ENCODE measurements at places on chromosomes 12 and 14. TPM values are rescaled to one million over a fixed set of nuclear protein-coding genes. Genes with fewer than 3 reads are reported as not detected.

The NRDE2 gene
- 11.6 TPM for polyA plus RNA-seq

The MRPL42 gene
- polyA plus RNA-seq = 74.9 TPM

The BDKRB1 gene
- 2.8 TPM for polyA plus RNA-seq

The SLC5A8 gene
- not detected for polyA plus RNA-seq

The RHOJ gene
- not detected for polyA plus RNA-seq

GRCh38 chr14:52360831-52361230, 46.7 kb downstream of the PTGER2 start:
- DNase-seq = no peak

DNA sequence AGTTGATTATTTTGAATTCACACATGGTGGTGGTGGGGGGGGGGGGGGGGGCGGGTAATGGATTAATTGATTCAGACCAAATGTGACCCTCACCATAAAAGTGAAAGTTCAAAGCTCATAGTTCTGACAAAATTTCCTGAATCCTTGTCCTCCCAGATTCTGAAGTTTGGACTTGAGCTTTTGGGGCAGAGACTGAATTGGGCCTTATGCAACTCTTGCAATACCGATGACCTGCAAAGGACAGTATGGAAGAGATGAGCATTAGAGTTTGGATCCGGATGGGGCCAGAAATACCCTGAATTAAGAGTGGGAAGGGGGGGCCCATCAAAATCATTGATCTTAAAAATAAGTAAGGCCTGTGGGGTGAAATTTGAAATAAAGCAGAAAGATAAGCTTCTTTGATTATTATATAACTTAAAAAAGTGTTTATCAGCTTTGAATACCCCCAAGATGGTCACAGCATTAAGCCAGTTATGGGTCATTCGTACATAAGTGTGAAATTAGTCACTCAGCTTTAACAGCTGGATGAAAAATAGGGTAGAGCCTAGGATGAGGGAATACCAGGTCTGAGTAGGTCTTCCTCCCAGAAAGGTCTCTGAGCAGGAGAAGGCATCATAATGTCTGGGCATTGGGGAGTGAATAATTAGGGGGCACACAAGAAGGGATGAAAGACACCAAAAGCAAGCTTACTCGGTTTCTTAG, 2.1 kb upstream of the PYGL start:
- no peak for DNase-seq

GRCh38 chr14:24984846-24985589, 64.9 kb downstream of the STXBP6 start:
- no peak for DNase-seq

DNA sequence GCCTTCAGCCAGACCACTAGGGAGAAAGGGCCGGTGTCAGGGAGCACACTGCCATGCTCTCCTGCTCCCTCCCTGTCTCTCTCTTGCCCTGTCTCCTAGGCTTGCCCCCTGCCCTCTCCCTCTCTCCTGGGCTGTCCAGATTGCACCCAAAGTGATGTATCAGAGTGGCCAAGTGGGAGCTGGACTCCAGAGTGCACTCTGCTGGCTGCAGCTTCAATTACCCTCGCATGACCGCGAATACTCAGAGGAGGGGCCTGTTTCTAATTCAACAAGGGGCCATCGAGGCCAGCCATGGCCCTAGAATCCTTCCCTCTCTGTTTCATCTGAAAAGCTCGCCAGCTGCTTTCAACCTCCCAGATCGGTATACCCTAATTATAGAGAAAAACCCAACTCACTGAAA, 206.4 kb upstream of the FKBP4 start:
- no peak for DNase-seq

GRCh38 chr12:113846883-113847755, 119.0 kb downstream of the RBM19 start:
- DNase-seq = no peak

- peak; percentile 58 for DNase-seq
Observed at GRCh38 chr14:60349663-60350365, 100.8 kb downstream of the PPM1A start.

DNA sequence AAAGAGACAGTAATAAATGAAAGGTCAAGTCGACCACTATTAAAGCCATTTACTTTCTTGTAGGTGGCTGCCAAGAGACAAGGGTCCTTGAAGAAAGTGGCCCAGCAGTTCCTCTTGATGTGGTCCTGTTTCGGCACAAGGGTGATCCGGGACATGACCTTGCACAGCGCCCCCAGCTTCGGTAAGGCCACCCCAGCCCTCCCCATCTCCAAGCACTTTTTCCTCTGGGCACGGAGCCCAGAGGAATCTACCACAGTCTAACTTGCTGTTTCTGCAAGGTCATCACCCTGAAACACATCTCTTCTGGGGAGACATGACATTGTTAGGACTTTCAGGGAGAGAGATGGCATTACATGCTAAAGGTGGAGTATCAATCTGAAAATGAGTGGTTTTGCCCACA, 53.8 kb upstream of the RIC8B start:
- no peak for DNase-seq

- DNase-seq = no peak
Observed at GRCh38 chr12:1797011-1797901, 23.1 kb upstream of the LRTM2 start.

DNA sequence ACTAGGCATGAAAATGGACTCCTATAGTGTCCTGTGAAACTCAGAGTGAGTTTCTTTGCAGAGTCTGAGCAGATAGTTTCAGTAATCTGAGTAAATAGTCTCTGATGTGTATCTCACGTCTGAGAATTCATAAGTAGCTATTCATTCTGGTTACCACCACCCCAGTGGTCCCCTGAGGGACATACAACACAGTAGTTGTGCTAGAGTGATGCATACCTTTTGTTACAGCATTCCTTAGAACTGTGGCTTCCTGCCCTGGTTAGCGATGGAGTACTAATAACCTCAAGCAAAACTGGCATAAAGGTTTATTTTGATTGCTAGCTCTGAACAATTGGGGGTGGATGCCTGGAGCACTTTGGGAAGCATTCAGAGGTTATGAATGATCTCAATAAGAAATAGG, 114.7 kb downstream of the DAAM1 start:
- no peak for DNase-seq

DNA sequence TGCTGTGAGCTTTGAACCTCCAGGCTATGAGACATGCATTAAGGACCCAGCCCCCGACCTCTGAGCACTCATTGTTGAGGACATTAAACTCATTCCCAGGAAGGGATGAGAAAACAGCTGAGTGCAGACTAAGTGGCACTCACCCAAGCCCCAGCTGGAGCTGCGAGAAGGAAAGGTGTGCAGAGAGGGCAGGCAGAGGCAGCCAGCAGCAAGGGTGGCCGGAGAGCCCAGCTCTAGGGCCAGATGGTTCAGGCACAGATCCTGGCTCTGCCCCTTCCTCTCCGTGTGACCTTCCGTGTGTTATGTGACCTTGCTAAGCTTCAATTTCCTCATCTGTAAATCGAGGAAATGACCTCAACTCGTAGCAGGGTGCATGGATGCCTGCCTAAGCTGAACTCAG, 3.7 kb downstream of the TSPAN11 start:
- DNase-seq = no peak

DNA sequence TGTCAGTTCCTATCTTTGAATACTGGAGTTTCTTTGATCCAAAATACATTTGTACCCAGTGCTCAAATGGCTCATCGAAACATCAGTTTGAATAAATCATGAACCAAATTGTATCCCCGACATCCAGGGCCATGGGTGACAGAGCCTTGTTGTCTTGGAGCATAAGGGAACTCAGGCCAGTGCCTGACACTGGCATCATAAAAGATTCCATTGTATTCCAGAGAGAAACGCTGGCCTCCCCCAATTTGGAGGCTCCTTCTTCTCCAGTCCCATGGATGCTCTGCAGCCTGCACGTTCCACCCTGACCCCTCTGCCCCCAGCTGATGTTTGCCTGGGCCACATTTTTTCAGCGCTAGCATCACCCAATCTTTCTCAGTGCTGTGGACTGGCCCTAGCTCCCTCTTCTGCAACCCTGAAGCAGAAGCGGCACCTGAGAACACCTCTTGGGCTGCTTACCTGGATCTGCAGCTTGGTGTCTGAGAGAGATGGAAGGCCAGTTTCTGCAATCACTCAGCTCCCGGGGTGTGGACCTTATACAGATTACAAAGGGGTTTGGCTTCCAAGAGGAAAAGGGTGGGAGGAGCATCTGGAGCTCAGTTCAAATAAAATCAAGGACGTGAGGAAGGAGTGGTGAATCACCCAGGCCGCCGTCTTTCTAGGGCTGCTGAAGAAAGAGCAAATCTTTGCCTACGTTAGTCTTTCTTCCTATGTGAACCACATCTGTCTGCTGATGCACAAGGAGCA, at the start of gene RNASE1:
Gene RNASE1, minus strand, starts transcription at position 504 of the 744 bp plus-strand sequence. CDS start 776 bp downstream, outside the sequence.
- DNase-seq = peak; percentile 6

GRCh38 chr14:61300754-61301153, 19.6 kb upstream of the TMEM30B start:
- DNase-seq = no peak

DNA sequence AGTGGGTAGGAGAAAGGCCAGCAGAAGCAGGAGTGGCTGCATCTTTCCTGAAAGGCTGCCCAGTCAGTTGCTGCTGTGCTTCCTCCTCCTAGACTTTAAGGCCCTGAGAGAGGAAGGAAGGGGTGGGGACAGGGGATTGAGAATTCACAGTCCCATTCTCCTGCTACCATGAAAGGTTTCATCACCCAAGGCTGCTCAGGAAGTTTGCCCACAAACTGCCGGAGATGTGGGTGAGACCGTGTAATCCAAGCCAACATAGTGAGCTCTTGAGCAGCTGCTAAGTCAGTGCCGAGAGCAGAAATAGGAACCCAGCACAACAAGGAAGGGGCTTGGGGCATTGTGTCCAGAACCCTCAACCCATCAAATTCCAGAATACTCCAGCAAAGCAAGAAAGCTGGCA, at the start of gene CTSG:
Gene CTSG, minus strand, starts transcription at position 69 of the 400 bp plus-strand sequence. Its CDS starts 27 bp downstream, at position 42.
- DNase-seq = no peak

DNA sequence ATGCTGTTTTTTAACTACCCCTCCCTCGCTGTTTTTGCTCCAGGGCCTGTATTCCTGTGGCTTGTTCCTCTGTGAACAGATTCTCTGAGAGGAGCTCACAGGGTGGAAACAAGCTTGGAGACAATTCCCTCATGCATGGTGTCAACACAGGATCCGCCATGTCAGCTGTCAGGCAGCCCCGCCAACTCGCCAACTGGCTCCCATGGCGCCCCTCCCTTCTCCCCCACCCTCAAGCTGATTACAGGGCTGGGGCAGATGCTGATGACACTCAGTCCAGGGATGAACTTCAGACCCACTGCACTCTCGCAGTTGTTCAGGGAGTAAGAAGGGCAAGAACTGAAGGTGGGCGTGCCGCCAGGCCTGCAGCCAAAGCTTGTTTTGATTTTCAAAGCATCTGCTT, 229.9 kb downstream of the NTF3 start:
- DNase-seq = no peak

All from A549 (cell line).